Inflammatory macrophage treated with lipopolysaccharide for 4 hours (primary cell): ENCODE measurements at places on chromosomes 1 and 21.

DNA sequence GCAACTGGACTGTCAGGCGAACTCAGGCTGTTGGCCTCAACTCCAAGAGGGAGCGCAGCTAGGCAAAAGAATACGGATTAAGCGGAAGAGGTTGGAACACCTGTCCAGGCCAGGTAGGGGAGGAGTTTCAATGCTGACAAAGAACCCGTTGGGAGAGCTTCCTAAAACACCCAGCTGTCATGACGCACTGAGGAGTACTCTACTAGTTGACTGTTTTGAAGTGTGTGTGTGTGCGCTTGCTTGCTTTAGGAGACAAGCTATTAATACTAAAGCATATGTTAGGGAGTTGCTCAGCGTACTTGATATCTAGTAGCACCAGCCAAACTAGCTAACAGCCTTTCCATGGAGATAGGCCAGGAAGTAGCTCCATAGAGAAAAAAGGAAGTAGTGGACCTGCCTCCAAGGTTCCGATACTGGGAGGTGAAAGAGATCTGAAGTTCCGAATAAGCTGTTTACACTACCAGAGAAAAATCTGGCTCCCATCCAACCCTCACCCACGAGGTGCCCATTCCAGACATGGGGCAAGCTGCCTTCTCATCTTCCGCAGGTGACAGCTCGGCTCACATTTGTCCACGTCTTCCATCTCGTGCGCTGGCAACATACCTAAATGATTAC, 974 bp upstream of the FNBP1L start:
- DNase-seq, result peak; percentile 22

GRCh38 chr1:244448279-244449036, 3.3 kb downstream of the ADSS2 start:
- DNase-seq, result no peak

- peak; percentile 78 for DNase-seq
Measured at GRCh38 chr1:27275696-27276095, 41.3 kb downstream of the WDTC1 start.

- DNase-seq, result no peak
Measured at GRCh38 chr1:202858789-202859414, 30.0 kb downstream of the RABIF start.

- no peak for DNase-seq
Measured at GRCh38 chr1:13916530-13916929, 216.5 kb downstream of the PRDM2 start.

DNA sequence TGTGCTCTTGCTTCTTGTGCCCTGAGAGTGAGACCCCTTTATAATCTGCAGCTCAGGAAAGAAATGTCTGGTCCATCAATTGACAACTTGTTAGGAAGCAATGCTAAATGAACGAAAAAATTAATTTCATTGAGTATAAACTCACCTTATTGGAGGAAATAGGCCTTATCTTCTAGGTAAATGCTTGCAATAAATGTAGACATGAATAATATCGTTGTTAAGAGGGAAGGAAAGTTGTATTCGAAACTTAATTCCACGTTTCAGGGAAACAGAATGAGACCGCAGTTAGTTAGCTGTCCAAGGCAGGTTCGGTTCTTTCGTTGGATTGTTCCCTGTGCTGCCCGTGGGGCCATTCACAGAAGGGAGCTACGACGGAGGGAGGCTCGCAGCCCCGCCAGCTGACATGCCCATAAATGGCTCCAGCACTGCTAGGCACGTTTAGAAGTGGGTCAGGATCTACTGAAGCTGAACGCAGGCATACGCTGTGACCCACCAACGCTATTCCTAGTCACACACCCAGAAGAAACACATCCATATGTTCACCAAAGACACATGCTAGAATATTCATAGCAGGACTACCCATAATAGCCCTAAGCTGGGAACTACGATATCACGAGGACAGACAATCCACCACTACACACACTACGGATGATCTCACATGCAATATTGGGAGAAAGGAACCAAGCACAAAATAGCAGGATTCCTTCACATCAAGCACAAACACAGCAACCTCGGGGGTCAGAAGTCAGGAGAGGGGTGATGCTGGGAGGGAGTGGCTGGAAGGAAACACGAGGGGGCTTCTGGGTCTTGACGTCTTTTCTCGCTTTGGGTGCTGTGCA, 56.2 kb upstream of the LBR start:
- no peak for DNase-seq

GRCh38 chr1:43963006-43963405, 6.8 kb upstream of the DPH2 start:
- no peak for DNase-seq

- no peak for DNase-seq
Measured at GRCh38 chr1:117669572-117669971, 63.7 kb downstream of the TENT5C start.

DNA sequence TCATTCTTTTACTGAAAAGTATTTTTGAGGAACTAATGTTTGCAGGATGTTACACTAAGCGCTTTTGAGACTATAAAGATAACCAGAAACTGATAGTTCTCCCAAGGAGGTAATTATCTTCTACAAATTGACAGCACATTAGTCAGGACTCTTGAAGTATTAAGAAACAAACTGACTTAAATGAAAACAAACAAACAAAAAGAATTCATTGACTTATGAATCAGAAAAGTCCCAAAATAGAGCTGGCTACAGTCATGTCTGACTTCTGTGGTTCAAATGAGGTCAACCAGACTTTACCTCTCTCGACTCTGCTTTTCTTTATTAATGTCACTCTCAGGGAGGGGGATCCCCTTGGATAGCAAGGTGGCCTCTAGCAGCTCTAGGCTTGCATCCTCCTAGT, 296.8 kb downstream of the TPR start:
- DNase-seq, result no peak

- no peak for DNase-seq
Measured at GRCh38 chr1:60821156-60821555, 261.2 kb upstream of the NFIA start.

DNA sequence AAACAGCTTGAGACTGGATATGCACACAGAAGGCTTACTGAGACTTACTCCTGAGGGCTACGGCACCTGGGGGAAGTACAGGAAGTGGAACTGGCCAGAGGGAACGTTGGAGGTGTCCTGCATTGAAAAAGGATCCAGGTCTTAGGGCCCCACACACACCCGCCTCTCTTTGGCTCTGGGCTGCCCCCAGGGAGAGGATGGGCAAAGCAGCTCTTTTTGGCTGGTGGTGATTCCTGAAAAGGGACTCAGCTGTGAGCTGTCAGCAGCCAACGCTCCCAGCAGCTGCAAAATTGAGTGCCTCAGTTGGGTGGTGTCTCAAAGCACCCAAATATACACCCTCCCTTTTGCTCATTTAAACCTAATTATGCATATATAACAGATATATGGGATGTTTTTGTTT, 213.2 kb downstream of the TNR start:
- no peak for DNase-seq

- DNase-seq, result no peak
Measured at GRCh38 chr21:25133939-25134338, 473.3 kb downstream of the MRPL39 start.
